ENCODE measurements at places on chromosomes 2 and 18.

- DNase-seq, result no peak
Measured at GRCh38 chr18:60649842-60650536, 277.4 kb upstream of the MC4R start.

DNA sequence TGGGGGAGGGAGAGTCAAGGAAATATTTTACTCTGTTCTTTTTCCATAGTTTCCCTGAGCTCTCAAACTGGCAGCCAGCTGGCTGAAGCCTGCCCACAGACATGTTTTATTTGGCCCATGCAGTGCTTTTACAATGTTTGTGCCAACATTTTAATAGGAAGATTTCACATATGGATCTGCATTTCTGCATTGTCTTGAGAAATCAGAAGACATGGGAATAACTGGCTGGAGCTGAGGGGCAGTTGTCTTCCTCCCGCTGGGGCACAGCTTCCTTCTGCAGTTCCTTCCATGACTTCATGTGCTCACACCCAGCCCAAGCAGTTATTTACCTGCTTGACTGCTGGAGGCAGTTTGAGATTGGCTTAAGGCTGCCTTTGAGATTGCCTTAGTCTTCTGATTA, 74.4 kb downstream of the PLCL1 start:
- no peak for DNase-seq

GRCh38 chr2:109526442-109526970, 87.3 kb downstream of the SEPTIN10 start:
- no peak for DNase-seq

DNA sequence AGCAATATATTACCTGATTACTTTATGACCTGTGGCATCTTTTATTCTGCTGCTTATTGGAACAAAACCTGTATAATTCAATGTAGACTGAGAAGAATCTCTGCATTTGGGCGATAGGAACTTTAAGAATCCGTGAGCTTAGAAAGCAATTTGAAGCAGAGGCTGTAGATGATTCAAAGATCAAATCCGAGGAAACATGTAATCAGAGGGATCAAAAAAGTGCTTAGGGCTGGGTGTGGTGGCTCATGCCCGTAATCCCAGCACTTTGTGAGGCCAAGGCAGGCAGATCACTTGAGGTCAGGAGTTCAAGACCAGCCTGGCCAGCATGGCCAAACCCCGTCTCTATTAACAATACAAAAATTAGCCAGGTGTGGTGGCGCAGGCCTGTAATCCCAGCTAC, 198.4 kb downstream of the MTX2 start:
- no peak for DNase-seq

DNA sequence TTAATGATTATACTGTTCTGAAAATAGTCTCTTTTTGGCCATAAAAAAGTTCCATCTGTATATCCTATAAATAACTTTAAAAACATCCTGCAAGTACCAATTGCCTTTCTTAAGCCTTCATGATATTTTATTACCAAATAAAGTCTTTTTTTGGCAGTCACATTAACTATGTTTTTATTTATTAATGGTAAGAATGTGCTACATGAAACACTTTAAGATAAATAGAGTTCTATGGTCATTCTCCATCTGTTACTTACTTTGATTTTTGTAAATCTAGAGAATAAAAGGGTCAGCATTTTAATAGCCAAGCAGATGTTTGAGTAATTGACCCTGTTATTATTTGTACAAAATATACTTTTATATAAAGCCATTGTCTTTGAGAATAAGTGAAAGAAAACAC, 52.6 kb downstream of the LCLAT1 start:
- DNase-seq, result no peak

GRCh38 chr2:177651833-177652232, 259.3 kb downstream of the AGPS start:
- DNase-seq, result no peak

GRCh38 chr2:142217804-142218203, 87.0 kb upstream of the LRP1B start:
- DNase-seq, result no peak

- no peak for DNase-seq
Measured at GRCh38 chr18:52310651-52311050, 29.3 kb upstream of the DCC start.

DNA sequence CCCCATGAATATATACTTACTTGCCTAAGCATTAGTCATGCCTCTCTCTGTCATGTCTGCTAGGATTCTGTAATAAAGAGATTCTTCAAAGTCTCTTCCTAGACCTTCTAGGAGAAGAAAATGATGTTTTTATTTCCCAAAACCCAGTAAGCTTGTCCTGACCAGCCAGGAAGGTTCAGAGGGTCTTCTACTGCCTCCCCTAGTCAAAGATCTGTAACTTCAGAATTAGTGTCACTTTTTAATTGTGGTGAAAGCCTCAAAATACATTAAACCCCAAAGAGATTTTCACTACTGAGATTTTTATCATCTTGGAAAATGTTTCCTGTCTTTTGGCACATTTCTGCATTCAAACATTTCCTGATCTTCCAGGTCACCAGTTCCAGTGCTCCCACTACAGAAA, 232.9 kb upstream of the STK17B start:
- no peak for DNase-seq

DNA sequence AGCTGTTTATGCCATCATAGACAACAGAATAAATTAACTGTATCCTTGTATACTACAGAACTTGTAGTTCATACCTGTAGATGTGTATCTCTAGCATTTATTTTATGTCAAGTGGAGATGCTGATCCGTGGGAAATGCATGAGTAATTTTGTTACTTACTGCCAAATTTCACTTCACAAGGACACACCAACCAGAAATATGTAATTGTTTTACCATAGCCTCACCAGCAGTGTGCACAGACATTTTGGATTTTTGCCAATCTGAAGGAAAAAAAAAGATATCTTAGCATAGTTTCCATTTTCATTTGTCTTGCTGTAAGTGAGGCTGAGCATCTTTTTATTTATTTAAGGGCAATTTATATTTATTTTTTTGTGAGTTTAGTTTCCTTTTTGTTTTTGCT, 265.1 kb upstream of the OSR1 start:
- no peak for DNase-seq

DNA sequence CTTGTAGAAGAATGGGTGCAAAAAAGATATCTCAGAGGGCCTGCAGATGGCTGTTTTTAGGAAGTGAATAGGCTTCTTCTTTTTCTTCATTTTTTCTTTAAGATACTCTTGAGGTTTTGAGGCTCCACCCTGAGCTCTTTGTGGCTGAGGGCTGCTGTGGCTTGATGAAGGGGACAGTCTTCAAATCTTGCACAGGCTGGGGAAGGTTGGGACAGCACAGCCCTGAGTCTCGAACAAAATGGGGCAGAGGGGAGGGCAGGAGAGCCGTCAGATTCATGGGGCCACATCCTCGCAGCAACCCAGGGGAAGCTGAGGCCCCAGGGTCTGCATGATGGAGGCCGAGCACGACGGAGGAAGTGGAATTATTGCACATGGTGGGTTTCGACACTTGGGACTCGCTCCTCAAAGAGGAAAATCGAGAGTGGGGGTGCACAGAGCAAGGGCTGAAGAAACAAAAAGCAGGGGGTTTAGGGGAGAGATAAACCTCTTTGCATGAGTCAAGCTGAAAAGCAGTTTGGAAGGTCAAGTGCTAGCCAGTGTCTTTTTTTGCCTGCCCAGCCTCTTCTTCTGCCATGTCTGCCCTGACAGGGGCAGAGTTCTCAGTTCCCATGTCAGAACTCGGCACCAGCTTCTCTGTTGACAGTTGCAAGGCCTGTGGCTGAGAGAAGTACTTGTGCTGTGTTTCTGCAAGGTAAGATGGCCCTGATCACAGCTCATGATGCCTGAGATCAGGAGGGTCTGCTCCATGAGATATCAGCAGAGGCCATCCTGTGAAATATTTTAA, 19.5 kb downstream of the INPP4A start:
- DNase-seq, result peak; percentile 58

DNA sequence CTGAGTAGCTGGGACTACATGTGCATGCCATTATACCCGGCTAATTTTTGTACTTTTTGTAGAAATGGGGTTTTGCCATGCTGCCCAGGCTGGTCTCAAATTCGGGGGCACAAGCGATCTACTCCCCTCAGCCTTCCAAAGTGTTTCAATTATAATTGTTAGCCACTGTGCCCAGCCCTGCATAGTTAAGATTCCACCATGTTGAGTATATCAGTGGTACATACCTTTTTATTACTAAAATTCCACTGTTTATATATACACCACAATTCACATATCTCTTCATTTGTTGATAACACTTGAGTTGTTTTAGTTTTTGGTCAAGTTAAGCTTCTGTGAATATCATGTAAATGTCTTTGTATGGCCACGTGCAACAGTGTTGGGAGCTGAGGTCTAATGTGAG, 12.8 kb upstream of the FMNL2 start:
- no peak for DNase-seq

GRCh38 chr18:3447068-3447894, 2.7 kb upstream of the TGIF1 start:
- peak; percentile 51 for DNase-seq

GRCh38 chr2:21966139-21966538, 842.4 kb downstream of the TDRD15 start:
- DNase-seq, result no peak

- no peak for DNase-seq
Measured at GRCh38 chr18:46163091-46163490, 58.9 kb downstream of the HAUS1 start.

GRCh38 chr2:64799592-64800252, 146.0 kb upstream of the SERTAD2 start:
- DNase-seq, result no peak

GRCh38 chr2:1997409-1997808, 253.1 kb upstream of the PXDN start:
- no peak for DNase-seq

GRCh38 chr2:215863687-215864086, 149.7 kb downstream of the MREG start:
- no peak for DNase-seq

DNA sequence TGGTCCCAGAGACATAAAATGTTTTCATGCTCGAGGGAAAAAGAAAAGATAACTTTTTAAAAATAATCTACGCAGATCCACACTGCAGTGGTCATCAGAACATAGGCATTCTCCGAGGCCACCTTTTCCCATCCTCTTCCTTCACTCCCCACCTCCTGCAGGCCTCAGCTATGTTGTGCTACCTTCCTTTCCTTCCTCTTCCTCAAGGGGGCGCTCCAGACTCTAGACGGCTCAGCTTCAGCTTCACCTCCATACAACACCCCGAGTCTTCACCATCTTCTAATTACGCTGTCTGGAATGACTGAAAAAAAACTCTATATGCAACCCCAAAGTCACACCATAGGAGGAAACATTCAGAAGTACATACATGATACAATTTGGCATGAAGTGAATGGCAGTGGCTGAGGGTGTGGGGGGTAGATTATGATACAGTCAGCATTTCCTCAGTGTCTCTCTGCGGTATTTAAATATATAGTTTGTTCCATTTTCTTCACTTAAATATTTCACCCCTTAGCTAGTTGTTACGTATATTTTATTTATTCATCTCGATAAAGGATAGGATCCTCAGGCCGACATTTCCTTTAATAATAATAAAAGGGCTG, 583.6 kb downstream of the IRS1 start:
- DNase-seq, result peak; percentile 49

GRCh38 chr18:9737472-9738121, 29.5 kb downstream of the RAB31 start:
- no peak for DNase-seq

DNA sequence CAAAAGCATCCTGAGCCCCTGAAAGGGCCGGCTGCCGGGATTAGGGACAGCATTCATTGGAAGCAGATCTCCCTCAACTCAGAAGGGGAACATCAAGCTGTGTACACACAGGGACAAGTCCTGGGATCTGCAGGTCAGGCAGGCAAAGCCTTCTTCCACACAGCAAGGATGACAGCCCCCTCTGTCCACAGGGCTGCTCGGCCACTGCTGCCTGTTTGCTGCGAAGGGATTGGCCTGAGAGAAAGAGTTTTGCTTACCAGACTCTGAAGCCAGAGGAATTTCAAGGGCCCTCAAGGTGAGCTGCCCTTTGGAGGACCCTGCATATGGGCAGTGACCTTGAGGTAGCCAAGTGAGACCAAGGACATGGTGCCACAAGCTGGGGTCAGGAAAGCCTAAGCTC, 11.1 kb downstream of the ZBTB7C start:
- DNase-seq, result no peak

GRCh38 chr2:239554766-239555570, 154.1 kb upstream of the HDAC4 start:
- no peak for DNase-seq

Data from suppressor macrophage treated with lipopolysaccharide for 4 hours (primary cell).